ENCODE measurements at places on chromosomes 5 and 9. TPM values are rescaled to one million over a fixed set of nuclear protein-coding genes. Genes with fewer than 3 reads are reported as not detected.

The SLC27A6 gene
- total RNA-seq = not detected

DNA sequence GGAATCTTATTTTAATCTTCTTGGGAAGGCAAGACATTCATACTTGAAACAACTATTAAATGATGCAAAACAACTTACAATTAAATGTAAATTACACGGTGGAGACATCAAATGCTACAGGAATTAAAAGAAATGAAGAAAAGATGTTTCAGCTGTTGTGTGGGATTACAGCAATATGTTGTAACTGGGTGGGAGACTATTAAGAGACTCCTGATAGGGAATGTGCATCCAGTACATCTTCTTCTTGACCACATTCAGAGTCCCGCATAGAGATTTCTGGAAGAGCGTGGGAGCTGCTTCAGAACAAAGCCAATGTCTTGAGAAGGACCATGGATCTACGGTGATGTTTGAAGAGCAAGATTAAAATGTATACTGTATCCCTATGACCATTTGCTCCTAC lies 199.1 kb downstream of the PDE4D start:
- H3K27me3 ChIP-seq = no peaks in the 10 kb centered on the region
- H3K36me3 ChIP-seq = no peaks in the 10 kb centered on the region

GRCh38 chr9:129478961-129479630 lies 141.8 kb downstream of the C9orf50 start:
- H3K4me1 ChIP-seq = peaks cover 28% of the 10 kb centered on the region
- H3K27me3 ChIP-seq = no peaks in the 10 kb centered on the region
- H3K4me3 ChIP-seq = no peak overlapping the region

The ANKRD33B gene
- 14.9 TPM for total RNA-seq

DNA sequence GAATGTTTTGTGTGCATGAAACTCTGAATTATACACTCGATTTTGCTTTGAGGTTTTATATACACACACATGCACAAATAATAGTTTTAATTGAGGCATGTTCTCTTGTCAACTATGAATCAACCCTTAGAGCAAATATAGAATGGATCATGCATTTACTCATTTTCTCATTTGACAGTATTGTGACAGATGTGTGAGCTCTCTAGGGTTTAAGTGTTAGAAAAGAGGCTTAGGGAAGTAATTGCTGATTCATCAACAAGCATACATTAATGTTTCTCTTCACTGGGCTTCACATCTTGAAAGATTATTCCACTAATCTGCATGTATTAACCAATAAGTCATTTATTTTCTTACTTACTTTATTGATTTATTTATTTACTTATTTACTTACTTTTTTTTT lies 1356.8 kb upstream of the ACO1 start:
- H3K27ac ChIP-seq = no peak overlapping the region
- DNase-seq = no peak
- H3K4me3 ChIP-seq = no peak overlapping the region
- no peaks in the 10 kb centered on the region for H3K36me3 ChIP-seq

The NUDT12 gene
- 9.2 TPM for total RNA-seq

GRCh38 chr9:34334916-34335315 lies 5.5 kb downstream of the NUDT2 start:
- no peaks in the 10 kb centered on the region for H3K36me3 ChIP-seq
- H3K4me3 ChIP-seq = no peak overlapping the region
- peaks cover 12% of the 10 kb centered on the region for H3K4me1 ChIP-seq
- DNase-seq = no peak

GRCh38 chr5:138815529-138815928 lies 59.6 kb downstream of the LRRTM2 start:
- no peak overlapping the region for H3K4me3 ChIP-seq
- H3K27ac ChIP-seq = no peak overlapping the region
- DNase-seq = no peak
- H3K4me1 ChIP-seq = no peaks in the 10 kb centered on the region
- H3K36me3 ChIP-seq = no peaks in the 10 kb centered on the region
- H3K27me3 ChIP-seq = no peaks in the 10 kb centered on the region

GRCh38 chr5:154756009-154756867 lies 1.1 kb downstream of the LARP1 start:
- peaks cover 36% of the 10 kb centered on the region for H3K4me1 ChIP-seq
- no peaks in the 10 kb centered on the region for H3K36me3 ChIP-seq
- H3K27me3 ChIP-seq = no peaks in the 10 kb centered on the region

The HOMER1 gene
- total RNA-seq = 9.1 TPM

The PCDHA10 gene
- total RNA-seq = 0.04 TPM

The PCDHA3 gene
- not detected for total RNA-seq

DNA sequence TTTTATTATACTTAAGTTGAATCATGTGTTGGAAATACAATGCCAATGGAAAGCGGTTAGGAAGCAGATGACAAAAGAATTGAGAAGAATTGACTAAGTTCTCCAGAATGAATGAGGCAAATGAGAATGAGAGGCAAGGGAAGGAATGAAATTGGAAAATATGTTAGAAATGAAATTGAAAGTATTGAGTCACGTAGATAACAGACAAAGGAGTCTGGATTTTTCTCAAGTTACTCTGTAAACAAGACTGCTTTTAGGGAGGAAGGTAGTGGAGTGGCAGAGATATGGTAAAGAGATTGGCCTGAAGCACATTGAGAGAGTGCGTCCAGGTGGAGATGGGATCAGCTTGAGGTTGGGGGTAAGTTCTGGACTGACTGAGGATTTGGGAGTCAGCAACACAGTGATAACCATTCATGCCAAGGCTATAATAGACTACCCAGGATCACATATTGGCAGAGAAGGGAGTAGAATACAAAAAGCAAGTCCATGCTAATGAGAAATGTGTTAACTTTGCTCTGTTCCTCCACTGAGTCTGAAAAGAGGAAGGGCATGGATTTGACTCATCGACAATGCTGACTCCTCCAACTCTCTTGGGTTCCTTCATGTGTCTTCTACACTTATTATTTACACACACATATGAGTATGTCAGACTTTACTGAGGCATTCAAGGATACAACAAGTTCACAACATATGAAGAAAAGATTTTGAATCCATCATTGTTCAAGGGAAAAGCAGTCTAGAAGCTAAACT lies 814.2 kb upstream of the ZNF608 start:
- no peaks in the 10 kb centered on the region for H3K27me3 ChIP-seq
- H3K4me3 ChIP-seq = no peak overlapping the region
- no peak overlapping the region for H3K27ac ChIP-seq
- no peaks in the 10 kb centered on the region for H3K36me3 ChIP-seq
- peak; percentile 59 for DNase-seq

Measured in PC-3 (cell line).